T47D (cell line): ENCODE measurements at places on chromosomes 16 and 17.

GRCh38 chr16:20347666-20348364, 4.7 kb downstream of the UMOD start:
- no peak for DNase-seq

- DNase-seq: no peak
Observed at GRCh38 chr16:19524356-19524615, 544 bp downstream of the CCP110 start.

DNA sequence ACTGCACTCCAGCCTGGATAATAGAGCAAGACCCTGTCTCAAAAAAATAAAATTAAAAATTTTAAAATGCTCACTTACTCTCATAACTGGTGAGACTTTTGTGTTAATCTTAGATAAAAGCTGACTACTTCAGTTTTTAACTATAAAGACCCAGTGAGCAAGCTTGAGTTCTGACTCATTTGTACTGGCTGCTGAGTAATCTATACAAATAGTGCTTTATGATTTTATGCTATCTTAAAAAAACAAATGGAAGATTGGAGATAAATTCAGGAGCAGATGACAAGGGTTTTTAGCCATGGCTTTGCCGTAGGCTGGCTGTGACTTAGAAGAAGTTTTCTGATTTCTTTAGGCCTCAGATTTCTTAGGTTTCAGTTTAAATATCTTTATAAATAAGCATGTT, 30.5 kb downstream of the SNTB2 start:
- no peak for DNase-seq

GRCh38 chr16:88939245-88939971, 37.6 kb downstream of the CBFA2T3 start:
- no peak for DNase-seq

DNA sequence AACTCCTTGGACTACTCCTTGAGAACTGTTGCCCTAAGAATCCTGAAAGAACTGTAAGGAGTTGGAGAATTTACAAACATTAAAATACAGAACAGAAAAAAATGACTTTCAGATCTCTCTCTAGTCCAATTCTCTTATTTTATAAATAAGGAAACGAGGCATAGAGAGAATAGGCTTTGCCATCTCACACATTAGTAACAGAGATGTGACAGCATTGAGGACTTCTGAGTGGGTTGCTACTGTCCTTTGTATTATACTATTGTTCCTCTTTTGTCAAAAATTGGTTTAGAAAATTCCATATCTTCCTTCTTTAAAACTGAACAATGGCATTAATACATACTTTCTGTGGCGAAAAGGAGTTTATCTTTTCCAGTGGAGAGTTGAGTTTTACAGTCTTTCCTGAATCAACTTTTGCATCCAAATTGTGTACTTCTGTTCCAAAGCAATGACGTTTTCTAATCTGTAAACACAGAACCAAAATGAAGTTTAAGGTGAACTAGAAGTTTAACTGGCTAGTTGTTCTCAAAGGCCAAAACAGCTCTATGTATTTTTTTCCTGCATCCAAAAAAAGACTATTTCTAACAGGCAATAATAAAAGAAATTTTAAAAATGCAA, 16.5 kb downstream of the BRIP1 start:
- no peak for DNase-seq

DNA sequence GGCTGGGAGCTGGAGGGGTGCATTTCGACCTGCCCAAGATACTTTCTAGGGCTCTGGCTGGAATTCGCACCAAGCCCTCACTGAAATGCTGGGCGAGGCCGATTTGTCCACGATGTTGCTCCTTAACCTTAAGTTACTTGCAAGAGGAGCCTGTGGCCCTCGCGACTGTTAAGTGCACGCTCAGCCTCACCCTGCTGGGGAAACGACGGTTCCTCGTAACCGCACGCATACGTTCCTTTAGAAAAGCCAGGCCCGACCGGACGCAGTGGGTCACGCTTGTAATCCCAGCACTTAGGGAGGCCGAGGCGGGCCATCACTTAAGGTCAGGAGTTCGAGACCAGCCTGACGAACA, 607 bp upstream of the NCOR1 start:
- no peak for DNase-seq

GRCh38 chr16:75065149-75065505, 51.5 kb downstream of the LDHD start:
- DNase-seq: no peak

- DNase-seq: peak; percentile 50
Observed at GRCh38 chr17:63696381-63696961, 3.5 kb downstream of the LIMD2 start.
